ENCODE measurements at places on chromosomes 2 and 18. TPM values are rescaled to one million over a fixed set of nuclear protein-coding genes. Genes with fewer than 3 reads are reported as not detected.

Gene CLEC4F
- total RNA-seq: 0.10 TPM

Gene IL1B
- total RNA-seq: 2.4 TPM

Gene CAPN14
- 0.49 TPM for total RNA-seq

Gene SPOPL
- total RNA-seq: 26.1 TPM

Gene VIL1
- total RNA-seq: 0.10 TPM

DNA sequence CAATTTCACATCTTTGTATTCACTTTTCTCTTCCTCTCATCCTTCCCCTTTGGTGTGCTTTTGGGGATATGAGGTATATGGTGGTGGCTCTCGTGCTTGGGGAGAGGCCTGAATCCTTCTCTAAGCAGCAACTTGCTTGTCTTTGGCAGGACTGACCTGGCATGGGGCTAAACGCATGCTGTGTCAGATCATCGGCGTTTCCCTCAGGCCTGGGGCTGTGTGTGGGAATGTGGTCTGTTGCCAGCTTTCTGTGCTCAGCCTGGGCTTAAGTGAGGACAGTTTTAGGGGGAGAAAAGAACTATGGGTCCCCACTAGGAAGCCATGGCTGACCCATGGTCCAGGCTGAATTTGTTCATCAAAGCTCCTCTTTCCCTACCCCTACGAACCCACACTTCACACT, 60.7 kb downstream of the TET3 start:
- DNase-seq: no peak

DNA sequence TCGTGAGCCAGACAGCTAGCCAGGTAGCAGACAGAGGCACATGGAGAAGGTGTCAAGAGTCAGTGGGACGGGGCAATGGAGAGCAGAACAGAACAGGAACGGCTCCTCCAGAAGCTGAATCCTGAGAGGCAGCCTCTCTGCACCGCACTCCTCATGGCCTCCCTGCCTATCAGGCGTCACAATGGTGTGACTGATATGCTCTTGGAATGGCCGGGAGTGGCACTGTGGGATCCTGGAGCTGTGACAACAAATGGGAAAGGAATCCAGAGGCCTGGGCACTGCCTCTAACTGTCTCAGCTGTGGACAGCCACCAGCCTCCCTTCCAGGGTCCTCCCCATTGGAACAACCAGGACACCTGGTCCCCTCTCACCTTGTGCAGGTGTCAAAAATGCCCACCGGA, 89.1 kb upstream of the ID2 start:
- no peak for DNase-seq

DNA sequence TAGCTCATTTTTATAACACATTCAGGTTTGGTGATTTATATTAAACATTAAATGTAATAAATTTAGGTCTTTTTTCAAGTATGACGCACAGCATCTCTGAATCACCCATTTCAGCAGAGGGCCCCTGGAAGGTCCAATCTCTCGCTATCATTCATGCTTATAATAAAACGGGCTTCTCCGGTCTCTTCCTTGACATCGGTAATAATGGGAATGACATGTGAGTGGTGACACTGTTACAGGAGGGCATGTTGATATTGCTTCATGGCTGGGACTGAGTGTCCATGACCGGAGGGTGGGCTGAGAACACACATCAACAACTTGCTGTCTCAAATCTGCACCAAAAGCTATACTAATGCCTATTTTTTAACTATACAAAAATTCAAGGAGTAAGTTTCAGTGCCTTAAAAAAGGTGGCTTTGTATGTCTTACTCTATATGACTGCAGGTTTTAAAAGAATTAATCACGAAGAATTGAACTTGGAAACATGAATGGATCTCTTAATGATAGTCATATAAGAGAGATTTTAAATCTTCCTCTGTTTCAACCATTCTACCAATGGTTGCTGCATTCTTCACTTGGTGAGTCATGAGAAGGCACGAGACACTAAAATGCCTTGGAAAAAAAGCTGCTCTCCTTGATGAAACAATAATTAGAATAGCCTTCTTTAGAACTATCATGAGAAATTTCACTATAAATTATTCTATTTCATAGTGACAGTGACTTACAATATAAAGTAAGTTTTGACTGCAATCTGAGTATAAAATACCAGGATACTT, 101.9 kb upstream of the NRP2 start:
- DNase-seq: no peak

DNA sequence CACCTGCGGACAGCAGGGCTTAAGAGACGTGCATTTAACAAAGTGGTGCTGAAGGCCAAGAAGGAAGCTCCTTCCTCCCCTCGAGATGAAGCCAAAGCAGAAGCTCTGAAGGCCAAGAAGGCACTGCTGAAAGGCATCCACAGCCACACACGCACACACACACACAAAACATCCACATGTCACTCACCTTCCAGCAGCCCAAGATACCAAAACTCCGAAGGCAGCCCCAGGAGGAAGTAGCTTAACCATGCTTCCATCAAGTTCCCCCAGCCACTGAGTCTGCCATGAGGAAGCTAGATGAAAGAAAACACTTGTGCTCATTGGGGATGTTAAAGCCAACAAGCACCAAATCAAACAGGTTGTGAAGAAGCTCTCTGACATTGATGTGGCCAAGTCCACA, 175.7 kb upstream of the POU3F3 start:
- DNase-seq: no peak

GRCh38 chr18:75531851-75532459, 104.5 kb upstream of the SMIM21 start:
- DNase-seq: no peak

DNA sequence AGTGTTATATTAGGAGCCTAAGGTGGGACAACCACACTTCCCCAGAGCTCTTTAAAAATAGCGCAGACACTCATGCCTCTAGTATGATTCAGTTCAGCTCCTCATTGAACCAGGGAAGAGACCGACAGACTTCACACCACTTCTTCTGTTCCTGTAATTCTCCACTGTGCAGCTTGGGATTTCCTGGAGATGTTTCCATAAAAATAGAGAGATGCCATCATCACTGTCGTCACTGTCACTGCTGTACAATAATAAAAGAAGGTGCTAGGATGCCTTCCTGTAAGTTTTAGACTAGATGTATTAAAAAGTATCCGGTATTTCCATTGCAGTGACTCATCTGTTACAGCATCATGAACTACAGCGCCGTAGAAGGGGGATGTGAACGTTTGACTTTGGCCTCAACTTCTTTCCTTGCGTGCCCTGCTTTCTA, 110.9 kb downstream of the FAM210A start:
- no peak for DNase-seq

- no peak for DNase-seq
These were observed 99.0 kb downstream of the PLEKHM3 start for GRCh38 chr2:207926133-207926988.
